ENCODE measurements at places on chromosomes 4 and X.

- no peak for DNase-seq
These were observed 436.5 kb upstream of the GALNTL6 start for GRCh38 chr4:171376724-171377123.

DNA sequence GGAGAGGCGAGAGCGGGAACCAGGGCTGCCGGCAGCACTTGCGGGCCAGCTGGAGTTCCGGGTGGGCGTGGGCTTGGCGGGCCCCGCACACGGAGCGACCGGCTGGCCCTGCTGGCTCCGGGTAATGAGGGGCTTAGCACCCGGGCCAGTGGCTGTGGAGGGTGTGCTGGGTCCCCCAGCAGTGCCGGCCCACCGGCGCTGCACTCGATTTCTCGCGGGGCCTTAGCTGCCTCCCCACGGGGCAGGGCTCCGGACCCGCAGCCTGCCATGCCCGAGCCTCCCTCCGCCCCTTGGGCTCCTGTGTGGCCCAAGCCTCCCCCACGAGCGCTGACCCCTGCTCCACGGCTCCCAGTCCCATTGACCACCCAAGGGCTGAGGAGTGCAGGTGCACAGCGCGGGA is 25.2 kb upstream of the KIT start:
- no peak for DNase-seq

- no peak for DNase-seq
These were observed 45.1 kb downstream of the CHM start for GRCh38 chrX:86002076-86002896.

DNA sequence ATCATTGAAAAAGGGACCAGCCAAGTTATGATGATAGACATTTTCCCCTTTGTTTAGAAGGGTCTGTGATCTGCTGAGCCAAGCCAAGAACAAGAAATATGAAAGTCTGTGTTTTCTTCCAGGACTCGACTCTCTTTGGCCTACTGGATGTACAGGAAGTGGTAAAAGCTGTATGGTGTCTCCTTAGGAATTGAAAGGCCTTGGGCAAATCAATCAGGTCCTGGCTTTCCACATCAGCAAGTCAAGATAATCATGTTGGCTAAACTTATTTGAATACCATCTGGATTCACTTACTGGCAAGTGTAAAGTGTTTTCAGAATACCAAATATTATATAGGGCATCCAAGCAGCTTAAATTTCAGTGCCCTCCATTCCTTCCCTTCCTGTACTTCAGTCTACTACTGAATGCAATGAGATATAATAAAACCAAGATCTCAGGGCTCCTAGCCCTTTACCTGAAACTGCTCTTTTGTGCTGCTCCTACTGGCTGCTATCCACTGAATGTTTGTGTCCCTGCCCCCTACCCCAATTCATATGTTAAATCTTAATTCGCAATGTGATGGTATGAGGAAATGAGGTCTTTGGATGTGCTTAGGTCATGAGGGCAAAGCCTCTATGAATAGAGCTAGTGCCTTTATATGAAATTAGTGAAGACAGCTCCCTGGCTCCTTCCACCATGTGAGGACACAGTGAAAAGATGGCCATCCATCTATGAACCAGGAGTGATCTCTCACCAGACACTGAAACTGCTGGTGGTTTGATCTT is 578.0 kb downstream of the SPRY1 start:
- DNase-seq: no peak

DNA sequence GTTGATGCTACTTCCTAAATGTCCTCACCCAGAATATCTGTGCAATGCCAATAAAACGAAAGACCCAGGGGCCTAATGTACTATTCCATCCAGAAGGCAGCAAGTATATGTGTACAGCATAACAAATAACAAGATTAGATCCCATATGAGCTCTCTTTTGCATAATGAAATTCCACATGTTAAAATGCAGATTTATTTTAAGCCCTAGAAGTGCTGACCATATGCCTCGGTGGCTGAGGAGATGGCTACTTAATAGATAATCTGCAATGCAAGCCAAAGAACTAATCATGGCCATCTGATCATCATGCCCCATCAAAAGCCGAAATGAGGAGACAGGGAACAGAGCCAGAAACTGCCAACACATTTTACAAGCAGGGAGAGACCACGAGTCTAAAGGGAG is 293.5 kb downstream of the KCNIP4 start:
- DNase-seq: no peak

DNA sequence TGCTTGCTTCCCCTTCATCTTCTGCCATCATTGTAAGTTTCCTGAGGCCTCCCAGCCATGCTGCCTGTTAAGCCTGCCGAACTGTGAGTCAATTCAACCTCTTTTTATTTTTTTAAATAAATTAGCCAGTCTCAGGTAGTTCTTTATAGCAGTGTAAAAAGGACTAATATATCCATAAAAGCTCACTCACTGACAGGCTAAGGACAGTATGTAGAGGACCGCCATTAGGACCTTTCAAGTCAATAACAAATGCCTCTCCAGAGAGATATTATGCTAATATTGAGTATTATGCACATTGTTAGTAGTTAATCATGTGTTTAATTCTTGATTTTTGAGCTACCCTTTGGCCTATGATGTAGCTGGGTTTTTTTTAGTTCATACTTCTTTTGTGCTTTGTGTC is 62.6 kb upstream of the GYPA start:
- DNase-seq: no peak

DNA sequence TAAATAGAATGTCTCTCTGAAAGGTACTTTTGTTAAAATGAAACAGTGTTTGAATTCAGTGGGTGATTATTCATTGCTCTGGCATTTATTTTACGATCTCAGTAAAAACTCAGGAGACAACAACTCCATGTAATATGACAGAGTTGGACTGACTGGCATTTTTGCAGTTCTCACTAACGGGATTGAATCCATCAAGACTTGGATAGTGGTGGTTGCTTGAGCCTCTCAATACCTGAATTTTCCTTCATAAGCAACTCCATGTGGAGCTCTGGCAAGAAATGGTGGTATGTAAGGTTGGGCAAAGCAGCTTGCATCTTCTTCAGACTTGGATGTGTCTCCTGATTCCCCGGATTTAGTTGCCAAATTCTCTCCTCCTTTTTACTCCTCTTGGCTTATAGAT is 72.7 kb downstream of the FRMPD4 start:
- no peak for DNase-seq

DNA sequence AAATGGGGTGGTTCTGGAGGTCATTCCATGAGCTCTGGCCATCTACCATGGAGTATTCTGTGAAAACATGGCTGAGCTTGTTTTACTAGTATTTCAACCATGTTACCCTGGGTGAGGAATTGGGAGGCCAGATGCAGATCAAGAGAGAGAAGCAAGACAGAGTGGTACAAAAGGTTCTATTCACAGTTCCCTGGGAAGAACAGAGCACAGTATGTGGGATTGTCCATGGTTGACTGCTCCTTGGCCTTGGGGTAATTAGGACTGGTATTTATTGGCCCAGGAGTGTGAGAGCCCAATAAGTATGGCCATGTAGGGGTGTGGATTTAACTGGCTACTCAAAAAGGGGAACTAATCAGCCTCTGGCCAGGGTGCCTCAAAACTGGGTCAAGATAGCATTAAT is 239.7 kb upstream of the GATB start:
- DNase-seq: no peak

GRCh38 chr4:163251204-163251603 is 81.2 kb downstream of the NPY1R start:
- DNase-seq: no peak

GRCh38 chr4:169098969-169099690 is 89.1 kb upstream of the CBR4 start:
- no peak for DNase-seq

Data from activated T-cell treated with anti-CD3 and anti-CD28 coated beads for 4 hours (primary cell).